ENCODE measurements at places on chromosomes 4 and X.

GRCh38 chrX:100296183-100296753 is 113.8 kb downstream of the PCDH19 start:
- no peak for DNase-seq

- no peak for DNase-seq
These were observed 1044.4 kb upstream of the DIAPH2 start for GRCh38 chrX:95640226-95640625.

- DNase-seq: no peak
These were observed 10.0 kb downstream of the KCNE5 start for GRCh38 chrX:109614951-109615350.

DNA sequence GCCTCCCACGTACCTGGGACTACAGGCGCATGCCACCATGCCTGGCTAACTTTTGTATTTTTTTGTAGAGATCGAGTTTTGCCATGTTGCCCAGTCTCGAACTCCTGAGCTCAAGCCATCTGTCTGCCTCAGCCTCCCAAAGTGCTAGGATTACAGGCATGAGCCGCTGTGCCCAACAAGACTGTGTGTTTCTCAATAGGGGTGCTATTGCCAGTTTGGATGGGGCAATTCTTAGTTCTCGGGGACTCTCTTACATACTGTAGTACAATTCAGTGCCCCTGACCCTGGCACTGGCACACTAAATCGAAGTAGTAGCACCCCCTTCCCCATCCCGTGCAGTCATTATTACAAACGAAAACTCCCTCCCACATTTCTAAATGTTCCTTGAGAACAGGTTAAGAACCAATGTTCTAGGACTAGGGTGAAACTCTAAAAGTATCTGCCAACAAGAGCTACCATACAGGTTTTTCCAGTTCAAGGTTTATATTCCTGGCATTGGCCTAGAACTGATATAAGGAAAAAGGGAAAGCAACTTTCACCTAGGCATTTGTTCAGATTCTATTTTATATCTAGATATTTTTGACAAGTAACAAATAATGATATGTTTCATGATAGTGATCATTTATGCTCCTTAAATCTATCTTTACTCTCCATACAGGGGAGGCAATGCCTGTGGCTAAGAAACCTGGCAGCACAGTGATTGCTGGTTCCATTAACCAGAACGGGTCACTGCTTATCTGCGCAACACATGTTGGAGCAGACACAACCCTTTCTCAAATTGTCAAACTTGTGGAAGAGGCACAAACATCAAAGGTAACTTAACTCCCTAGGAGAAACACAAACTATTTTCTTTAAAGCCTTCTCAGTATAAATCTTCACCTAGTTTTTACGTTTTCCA is 50.4 kb upstream of the PGAM4 start:
- DNase-seq: no peak

- no peak for DNase-seq
These were observed 63.5 kb upstream of the TENM3 start for GRCh38 chr4:182179751-182180150.

GRCh38 chrX:40079572-40079971 is 18.2 kb downstream of the BCOR start:
- no peak for DNase-seq

- DNase-seq: no peak
These were observed 82.4 kb upstream of the BEND4 start for GRCh38 chr4:42234817-42235216.

All from AG08395 (cell line).